ENCODE measurements at places on chromosomes 3 and 15. TPM values are rescaled to one million over a fixed set of nuclear protein-coding genes. Genes with fewer than 3 reads are reported as not detected.
A peak's percentile ranks its signal among the peaks of the same experiment; 100 is the strongest.

- no peaks in the 10 kb centered on the region for H3K36me3 ChIP-seq
- H3K4me1 ChIP-seq, result peaks cover 45% of the 10 kb centered on the region
- H3K27me3 ChIP-seq, result no peaks in the 10 kb centered on the region
- no peak overlapping the region for H3K4me3 ChIP-seq
- DNase-seq, result no peak
- no peak overlapping the region for H3K27ac ChIP-seq
These were observed 13.4 kb upstream of the TRAK1 start for GRCh38 chr3:42077785-42078184.

GRCh38 chr15:52185151-52185561, 6.0 kb downstream of the GNB5 start:
- H3K4me3 ChIP-seq, result no peak overlapping the region
- no peak overlapping the region for H3K27ac ChIP-seq
- peaks cover 6% of the 10 kb centered on the region for H3K4me1 ChIP-seq
- no peaks in the 10 kb centered on the region for H3K36me3 ChIP-seq
- no peak for DNase-seq

- no peak for DNase-seq
- H3K27me3 ChIP-seq, result no peaks in the 10 kb centered on the region
- H3K36me3 ChIP-seq, result no peaks in the 10 kb centered on the region
These were observed 107.7 kb downstream of the IGF2BP2 start for GRCh38 chr3:185717121-185717520.

DNA sequence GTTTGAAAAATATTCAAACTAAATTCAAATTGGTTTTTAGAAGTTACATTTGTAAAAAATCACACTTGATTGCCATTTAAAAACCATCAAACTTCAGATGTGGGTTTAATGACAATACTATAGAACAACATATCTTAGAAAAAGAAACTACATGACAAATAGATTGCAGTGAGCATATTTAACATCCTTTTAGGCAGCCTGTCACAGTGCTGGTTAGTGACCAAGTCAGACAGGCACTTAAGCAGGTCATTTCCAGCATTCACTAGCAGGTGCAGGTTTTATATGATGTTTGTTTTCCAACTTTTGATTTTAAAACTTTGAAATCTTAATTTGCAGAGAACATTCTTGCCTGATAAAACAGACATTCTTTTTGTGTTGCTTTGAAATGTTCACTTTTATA, 115.7 kb downstream of the MBNL1 start:
- no peaks in the 10 kb centered on the region for H3K36me3 ChIP-seq
- peaks cover 95% of the 10 kb centered on the region for H3K4me1 ChIP-seq
- no peak overlapping the region for H3K4me3 ChIP-seq
- H3K27ac ChIP-seq, result peak overlapping the region; percentile 43

DNA sequence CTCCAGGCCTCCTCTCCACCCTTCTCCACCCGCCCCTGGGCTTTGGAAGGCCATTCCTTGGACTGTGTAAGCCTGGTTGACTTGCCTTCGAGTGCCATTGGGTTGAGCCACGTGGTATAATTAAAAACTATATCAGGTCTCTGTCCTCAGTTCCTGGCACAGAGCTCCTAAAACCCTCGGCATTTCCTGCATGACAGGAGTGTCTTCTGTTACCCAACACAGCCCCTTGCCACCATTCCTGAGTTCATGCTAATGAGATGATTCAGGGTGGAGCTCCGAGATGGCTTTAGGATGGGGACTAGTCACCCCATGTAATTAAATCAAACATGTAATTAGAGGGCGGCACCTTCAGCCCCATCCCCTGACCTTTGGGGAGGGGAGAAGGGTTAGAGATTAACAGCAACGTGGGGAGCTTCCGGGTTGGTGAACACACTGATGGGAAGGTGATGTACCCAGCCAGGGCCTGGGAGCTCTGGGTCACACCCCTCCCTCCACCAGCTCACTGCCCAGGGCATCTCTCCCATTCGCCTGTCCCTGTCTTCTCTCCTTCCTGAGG, 256.4 kb downstream of the FAM43A start:
- no peak overlapping the region for H3K4me3 ChIP-seq
- no peaks in the 10 kb centered on the region for H3K4me1 ChIP-seq
- H3K27ac ChIP-seq, result no peak overlapping the region
- no peak for DNase-seq
- no peaks in the 10 kb centered on the region for H3K27me3 ChIP-seq
- H3K36me3 ChIP-seq, result no peaks in the 10 kb centered on the region

DNA sequence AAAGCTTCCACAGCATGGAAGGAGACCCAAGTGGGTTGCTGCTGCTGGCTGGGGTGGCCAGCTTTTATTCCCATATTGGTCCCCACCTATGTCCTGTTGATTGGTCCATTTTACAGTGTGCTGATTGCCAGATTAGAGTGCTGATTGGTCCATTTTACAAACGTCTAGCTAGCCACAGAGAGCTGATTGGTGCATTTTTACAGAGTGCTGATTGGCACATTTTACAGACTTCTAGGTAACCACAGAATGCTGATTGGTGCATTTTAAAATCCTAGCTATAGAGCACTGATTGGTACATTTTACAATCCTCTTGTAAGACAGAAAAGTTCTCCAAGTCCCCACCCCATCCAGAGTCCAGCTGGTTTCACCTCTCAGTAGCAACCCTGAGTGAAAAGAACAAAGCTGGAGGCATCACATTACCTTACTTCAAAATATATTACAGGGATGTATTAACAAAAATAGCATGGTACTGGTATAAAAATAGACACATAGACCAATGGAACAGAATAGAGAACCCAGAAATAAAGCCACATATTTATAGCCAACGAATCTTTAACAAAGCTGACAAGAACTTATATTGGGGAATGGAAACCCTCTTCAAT, 7.5 kb upstream of the ACVR2B start:
- no peak overlapping the region for H3K4me3 ChIP-seq
- H3K4me1 ChIP-seq, result no peaks in the 10 kb centered on the region
- no peaks in the 10 kb centered on the region for H3K36me3 ChIP-seq

DNA sequence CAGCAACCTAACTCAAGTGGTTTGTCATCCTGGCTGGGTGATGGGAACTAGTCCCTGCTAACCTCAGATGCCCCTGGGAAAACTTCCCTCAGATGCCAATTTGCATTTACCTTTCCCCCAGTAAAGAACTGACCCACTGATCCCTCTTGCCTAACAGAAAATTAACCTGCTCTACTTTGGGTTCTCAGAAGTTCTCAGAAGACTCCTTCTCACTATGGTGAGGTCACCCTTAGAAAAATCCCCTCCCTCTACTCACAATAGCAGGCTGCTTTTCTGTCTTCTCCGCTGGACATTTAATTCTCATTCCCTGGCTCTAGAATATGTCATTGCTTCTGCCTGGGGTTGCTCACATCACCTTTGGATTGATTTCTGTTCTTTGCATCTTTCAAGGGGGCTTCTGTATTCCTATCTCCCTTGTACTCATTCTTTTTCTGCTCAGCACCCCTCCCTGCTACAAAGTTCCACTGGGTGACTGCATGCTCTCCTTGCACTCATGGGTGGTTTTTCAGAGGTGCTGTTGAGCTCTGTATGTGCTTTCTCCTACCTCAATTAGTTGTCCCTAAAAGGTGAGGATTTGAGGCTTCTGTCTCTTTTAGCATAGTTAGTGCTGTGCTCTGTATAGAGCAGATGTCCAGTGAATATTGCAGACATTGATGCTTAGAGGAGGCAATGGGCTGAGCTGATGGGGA, 869 bp downstream of the PLA1A start:
- H3K4me3 ChIP-seq, result no peak overlapping the region
- H3K36me3 ChIP-seq, result no peaks in the 10 kb centered on the region
- no peak overlapping the region for H3K27ac ChIP-seq
- H3K27me3 ChIP-seq, result no peaks in the 10 kb centered on the region

DNA sequence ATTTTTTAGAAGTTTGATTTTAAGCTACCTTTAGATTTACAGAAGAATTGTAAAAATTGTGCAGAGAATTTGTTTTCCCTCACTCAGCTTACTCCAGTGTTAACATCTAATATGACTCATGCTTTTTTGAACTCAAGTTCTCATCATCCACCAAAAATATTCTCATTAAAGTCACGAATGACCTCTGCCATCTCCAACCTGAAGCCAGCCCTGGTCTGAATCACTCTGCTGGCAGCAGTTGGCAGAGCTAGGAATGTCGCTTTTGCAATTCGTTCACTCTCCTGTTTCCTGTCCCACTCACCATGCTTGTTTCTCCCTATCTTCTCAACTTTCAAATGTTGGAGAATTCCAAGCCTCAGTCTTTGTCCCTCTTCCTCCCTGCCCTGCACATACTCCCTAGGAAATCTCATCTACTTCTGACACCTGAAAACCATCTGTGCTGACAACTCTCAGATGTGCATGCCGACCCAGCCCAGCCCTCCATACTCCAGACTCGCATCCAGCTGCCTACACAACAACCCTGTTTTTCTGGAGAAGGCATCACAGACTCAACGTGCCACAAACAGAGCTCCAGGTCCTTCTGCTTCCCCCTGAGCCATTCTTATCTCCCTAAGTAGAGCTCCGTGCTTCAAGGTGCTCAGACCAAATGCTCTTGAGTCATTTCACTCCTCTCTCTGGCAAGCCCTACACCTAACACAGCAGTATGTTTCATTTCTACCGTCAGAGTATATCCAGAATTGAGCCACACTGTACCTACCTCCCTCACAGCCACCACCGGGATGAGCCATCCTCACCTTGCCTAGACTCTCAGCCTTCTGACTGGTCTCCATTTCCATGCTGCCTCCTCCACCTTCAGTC, 24.9 kb downstream of the PRR23E start:
- no peak for DNase-seq
- H3K27me3 ChIP-seq, result peaks cover 48% of the 10 kb centered on the region
- no peaks in the 10 kb centered on the region for H3K4me1 ChIP-seq
- no peaks in the 10 kb centered on the region for H3K36me3 ChIP-seq
- no peak overlapping the region for H3K27ac ChIP-seq

DNA sequence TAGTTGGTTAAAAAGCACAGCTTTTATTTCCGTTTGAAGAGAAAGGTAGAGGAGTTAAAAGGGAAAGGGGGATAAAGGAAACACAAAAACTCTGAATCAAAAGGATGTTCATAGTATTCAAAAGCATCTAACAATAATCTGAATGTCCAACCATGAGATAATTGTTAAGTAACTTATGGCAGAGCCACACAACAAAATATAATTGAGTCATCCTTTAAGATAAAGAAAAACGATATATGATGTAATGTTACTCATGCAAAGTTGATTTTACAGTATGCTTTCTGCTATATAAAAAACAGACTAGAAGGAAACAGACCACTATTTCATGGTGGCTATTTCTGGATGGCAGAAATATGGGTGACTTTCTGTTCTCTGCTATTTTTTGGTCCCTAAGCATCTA, 3.9 kb downstream of the XPC start:
- no peak overlapping the region for H3K27ac ChIP-seq
- peaks cover 52% of the 10 kb centered on the region for H3K4me1 ChIP-seq
- DNase-seq, result no peak
- H3K4me3 ChIP-seq, result no peak overlapping the region
- H3K36me3 ChIP-seq, result peaks cover 28% of the 10 kb centered on the region

DNA sequence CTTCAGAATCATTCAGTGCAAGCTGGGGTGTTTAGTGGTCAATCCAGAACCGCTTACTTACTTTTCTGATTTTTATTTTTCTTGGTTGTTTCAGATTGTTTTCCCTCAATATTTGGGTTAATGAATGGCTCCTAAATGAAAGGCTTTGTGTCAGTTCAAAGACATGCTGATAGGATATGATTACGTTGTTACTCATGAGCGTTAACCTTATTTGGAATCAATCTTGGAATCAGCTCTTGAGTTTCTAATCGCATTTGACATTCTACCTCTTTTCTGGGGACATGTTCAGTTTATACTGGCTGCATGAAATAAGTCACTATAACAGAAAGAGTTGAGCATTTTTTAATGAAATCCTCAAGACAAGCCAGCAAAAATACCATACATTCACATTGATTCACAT, 50.2 kb downstream of the ATP11B start:
- no peak for DNase-seq
- H3K4me3 ChIP-seq, result no peak overlapping the region
- no peaks in the 10 kb centered on the region for H3K27me3 ChIP-seq
- H3K36me3 ChIP-seq, result peaks cover 37% of the 10 kb centered on the region
- H3K4me1 ChIP-seq, result no peaks in the 10 kb centered on the region

- DNase-seq, result no peak
- H3K27me3 ChIP-seq, result no peaks in the 10 kb centered on the region
- no peak overlapping the region for H3K27ac ChIP-seq
- no peaks in the 10 kb centered on the region for H3K36me3 ChIP-seq
These were observed 13.5 kb upstream of the DLL4 start for GRCh38 chr15:40915679-40916078.

DNA sequence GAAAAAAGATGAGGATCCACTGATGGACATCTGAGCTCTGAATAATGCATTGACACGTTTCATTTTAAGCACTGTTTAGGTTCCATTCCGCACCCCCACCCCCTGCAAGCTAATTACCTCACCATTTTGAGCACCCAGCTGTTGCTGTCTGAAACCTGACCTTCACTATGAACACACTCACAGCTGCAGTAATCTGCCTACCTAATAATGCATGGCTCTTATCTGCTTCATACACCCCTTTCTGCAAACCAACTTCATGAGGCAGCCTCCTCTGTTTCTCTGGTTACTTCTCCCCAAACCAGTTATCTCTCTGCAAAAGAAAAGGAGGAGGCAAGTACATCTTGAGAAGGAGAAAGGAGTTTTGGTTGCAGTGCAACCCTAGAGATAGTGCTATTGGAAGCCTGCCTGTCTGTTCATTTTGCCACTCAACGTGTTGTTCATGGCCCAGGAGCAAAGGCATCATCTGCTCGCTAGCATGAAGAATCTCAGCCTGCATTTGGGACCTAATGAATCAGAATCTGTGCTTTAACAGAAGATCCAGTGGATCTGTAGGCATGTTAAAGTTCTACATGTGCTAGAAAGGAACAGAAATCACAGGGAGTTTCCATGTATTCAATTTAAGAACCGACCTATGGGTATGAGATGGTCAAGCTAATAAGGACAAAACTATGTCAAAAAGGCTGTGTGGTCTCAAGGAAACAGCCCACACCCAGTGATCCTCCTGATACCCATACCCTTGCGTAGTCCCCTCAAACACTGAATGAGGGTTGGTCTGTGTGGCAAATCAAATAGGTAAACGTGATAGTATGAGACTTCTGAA, 87.2 kb downstream of the MB21D2 start:
- peaks cover 41% of the 10 kb centered on the region for H3K4me1 ChIP-seq
- no peak overlapping the region for H3K4me3 ChIP-seq
- no peaks in the 10 kb centered on the region for H3K27me3 ChIP-seq
- H3K36me3 ChIP-seq, result no peaks in the 10 kb centered on the region

GRCh38 chr3:40608091-40608490, 83.3 kb downstream of the ZNF621 start:
- no peak for DNase-seq

The MEIS2 gene
- total RNA-seq, result 18.5 TPM

Measured in suprapubic skin (tissue), 4 donors.